Stimulated activated CD4-positive, alpha-beta T cell treated with anti-CD3 and anti-CD28 coated beads, TNF-alpha, amount 100 ng/mL, for 48 hours (primary cell): ENCODE measurements at places on chromosomes 5 and 9.

DNA sequence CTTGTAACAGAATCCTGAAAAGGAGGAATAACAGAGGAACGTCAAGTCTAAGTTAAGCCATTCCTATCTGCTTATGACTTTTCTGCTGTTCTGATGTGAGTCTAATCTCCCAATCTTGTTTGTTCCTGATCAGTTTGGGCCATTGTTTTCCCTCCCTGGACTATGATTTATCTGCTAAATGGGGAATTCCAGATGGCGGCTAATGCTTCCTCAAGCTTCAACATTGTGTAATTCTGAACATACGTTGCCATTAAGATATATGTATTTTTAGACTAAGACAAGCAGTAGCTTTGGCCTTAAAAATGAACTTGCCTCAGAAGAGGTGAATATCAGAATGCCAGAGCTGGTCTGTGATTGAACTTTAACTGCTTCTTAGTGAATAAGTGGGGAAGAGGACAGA is 142.7 kb downstream of the PRKACG start:
- no peak for DNase-seq

GRCh38 chr5:33487236-33487635 is 46.5 kb downstream of the TARS1 start:
- DNase-seq = no peak

DNA sequence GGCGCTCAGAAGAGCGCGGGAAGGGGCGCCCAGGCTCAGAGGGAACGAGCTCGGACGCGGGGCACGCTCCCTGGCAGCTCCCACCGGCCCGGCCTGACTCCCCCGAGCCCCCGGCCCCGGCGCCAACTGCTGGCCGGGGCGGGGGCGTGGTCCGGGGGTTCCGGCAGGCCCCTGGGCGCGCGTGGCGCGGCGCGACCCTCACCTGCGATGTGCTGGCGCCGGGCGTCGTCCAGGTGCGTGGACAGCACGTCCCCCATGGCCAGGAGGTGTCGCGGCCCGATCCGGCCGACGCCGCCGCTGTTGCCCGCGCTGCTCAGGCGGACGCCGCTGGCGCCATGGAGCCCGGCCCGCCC is 43.5 kb upstream of the STXBP1 start:
- no peak for DNase-seq

GRCh38 chr5:77029376-77029885 is 773 bp upstream of the AGGF1 start:
- no peak for DNase-seq

GRCh38 chr9:128494108-128494745 is 10.3 kb upstream of the GLE1 start:
- no peak for DNase-seq

DNA sequence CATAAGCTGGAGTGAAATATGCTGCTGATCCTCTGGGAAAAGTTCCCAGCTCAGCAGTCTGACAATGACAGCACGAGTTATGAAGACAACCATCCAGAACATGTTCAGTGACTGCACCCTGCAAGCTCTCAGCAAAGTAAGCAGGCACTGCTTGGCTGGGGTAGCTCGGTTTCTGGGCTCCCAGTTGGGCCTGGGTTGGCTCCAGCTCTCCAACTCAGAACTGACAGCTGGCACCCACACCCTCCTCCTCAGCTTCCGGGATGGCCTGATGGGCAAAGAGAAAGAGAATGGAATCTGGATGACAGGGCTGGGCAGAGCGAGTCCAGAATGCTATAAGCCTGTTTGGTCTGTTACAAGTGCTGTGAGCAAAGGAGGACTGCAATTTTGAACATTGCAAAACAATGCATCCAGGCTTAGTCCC is 185.0 kb downstream of the CSNK1G3 start:
- DNase-seq = no peak

DNA sequence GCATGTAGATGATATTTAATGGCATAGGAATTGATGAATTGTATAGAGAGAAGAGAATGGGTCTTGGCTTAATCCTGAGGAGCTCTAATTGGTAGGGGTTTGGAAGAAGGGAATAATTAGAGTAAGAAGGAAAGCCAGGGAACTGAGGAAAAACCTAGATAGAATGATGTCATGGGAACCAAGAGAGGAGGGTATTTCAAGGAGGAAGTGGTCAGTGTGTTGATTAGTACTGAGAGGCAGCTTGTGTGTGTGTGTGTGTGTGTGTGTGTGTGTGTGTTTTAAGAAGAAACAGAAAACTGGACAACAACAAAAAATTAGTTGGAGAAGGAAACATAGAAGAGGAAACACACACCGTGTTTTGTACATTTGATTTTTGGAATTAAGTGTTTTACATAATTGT is 42.8 kb downstream of the MAST4 start:
- no peak for DNase-seq

- DNase-seq = no peak
Observed at GRCh38 chr9:110807956-110808598, 139.5 kb downstream of the MUSK start.

GRCh38 chr5:135508496-135509005 is 27.2 kb downstream of the NEUROG1 start:
- DNase-seq = no peak

GRCh38 chr5:54630738-54631359 is 113.3 kb downstream of the SNX18 start:
- no peak for DNase-seq

- peak; percentile 71 for DNase-seq
Observed at GRCh38 chr9:112348257-112349007, 15.0 kb upstream of the PTBP3 start.

GRCh38 chr5:146699664-146700418 is 178.7 kb downstream of the PPP2R2B start:
- no peak for DNase-seq

DNA sequence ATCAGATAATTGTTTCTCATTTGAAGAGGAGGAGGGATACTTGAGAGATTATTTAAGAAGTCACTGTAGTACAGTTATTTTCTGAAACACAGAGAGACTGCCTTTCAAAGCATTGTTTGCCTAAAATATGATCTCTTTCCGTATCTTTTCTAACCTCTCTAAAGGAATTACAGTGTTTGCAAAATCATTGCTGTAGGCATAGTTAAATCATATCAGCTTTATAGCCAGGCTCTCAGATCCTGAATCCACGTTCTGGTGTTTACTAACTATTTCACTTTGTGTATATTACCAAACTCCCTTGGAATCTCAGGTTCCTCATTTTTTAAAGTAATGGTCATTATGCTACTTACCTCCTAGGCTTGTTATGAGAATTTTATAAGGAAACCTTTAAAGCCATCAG is 1151.6 kb upstream of the CDH9 start:
- DNase-seq = no peak

DNA sequence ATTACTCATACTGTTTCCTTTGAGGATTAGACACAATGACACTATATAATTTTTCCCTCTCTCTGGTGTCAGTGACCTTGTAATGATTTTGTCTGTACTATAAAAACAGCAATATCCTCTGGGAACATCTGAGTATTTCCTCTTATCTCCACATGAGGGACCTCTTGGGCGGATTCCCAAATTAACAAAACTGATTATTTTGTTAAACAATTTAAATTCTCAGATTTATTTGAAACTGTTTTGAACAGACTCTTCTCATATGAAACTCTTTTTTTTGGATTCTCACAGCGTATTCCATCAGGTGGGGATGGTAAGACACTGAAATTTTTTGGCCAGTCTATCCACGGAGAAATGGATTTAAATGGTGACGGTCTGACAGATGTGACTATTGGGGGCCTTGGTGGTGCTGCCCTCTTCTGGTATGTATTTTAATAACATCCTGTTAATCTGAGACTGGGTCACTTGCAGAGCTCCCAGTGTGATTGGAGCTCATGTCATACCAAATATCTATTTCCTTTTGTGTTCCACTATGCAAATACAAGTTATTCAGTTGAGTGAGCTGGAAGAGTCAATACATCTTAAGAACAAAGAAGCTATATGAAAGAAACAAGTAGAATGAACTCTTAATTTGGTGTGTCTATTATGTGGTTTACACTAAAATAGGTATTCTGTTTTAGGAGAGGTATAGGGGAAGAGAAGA is 73.8 kb upstream of the ITGA2 start:
- DNase-seq = peak; percentile 25

GRCh38 chr5:111326551-111326950 is 102.4 kb downstream of the CAMK4 start:
- DNase-seq = no peak

GRCh38 chr9:91991721-91992341 is 41.8 kb upstream of the ROR2 start:
- no peak for DNase-seq

- DNase-seq = no peak
Observed at GRCh38 chr9:117926031-117926658, 221.9 kb downstream of the TLR4 start.

- DNase-seq = no peak
Observed at GRCh38 chr5:93579692-93580062, 1.3 kb downstream of the NR2F1-AS1 start.

DNA sequence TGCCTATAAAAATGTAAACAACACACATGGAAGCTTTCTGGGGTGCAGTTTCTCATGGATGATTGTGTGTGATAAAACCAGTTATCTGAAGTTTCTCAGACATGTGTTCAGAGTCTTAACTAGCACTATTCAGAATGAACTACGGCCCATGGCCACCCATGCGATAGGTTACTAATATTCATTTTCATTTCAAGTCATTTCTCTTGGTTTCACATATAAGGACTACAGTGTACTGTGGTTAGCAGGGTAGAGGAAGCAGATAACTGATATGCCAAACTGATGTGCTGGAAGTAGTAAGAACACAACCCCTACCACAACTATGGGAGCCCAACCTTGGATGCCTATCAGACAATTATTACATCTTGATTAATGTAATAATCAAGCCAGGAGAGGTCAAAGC is 372.1 kb downstream of the DTWD2 start:
- DNase-seq = no peak

GRCh38 chr9:13665418-13666066 is 386.1 kb upstream of the MPDZ start:
- no peak for DNase-seq

DNA sequence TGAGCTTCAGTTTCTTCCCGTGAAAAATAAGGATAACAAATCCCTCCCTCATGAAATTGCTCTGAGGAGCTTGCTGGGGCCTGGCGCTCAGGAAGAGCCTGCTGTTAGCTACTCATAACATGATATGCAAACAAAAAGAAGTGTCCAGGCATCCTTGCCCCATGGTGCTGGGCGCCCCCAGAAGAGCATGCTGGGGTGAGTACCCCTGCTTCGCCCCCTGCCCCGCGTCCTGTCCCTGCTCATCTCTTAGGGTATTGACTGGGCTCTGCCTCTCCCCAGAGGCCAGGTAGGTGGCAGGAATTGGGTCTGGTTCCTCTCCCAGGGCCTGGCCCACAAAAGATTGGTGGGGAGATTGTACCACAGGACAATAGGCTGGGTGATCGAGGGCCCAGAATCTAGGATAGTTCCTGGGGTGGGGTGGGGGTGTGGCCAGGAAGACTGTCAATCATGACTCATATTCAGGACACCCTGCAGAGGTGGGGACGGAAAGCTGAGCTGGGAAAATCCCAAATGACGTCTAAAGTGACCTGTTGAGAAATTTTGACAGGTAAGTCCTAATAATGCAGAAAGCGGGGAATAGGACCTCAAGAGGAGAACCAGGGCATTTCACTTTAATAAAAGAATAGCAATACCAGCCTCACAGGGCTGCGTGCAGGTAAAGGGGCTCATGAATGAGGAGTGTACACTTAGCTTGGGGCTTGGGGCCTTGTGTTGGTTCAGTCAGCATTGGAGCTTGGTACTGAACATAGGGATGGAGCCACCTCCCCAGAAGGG is 8.9 kb downstream of the PITX1 start:
- DNase-seq = no peak

- DNase-seq = no peak
Observed at GRCh38 chr5:157059891-157060290, 975 bp upstream of the HAVCR1 start.

DNA sequence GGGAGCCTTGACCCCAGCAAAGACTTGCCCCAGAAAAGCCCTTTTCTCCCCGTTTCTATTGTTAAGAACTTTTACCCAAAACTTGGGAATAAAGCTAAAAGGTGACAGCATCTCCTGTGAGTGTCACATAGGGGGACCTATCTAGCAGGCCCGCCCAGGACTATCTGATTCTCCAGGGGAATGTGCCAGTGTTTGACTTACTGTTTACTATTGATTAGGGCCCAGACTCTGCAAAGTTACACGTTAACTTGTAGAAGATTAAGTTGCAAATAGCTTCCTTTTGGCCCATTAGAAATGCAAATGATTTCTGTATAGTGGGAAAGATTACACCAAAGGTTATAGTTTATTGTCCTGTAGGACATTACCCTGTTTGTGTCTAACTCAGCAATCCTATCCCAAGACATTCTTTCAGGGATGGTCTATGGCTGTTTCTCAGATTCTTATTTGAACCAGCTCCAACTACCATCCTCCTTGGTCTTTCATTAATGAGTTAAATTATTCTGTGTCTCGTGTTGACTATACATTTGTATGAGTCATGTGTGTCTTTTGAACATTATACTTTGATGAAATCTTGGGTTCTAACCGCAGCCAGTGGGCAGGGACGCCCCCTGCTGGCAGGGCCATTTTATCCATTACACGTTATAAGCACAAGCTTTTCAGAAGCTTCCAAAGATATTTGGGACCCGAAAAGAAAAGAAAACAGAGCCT is 60.7 kb downstream of the HRH2 start:
- DNase-seq = peak; percentile 51

GRCh38 chr9:95138474-95138873 is 179.0 kb downstream of the FANCC start:
- DNase-seq = no peak

GRCh38 chr9:132748450-132748849 is 78.2 kb downstream of the GTF3C4 start:
- no peak for DNase-seq

GRCh38 chr5:153905219-153905618 is 133.5 kb downstream of the FAM114A2 start:
- DNase-seq = no peak

- no peak for DNase-seq
Observed at GRCh38 chr9:34371886-34372466, 4.7 kb downstream of the MYORG start.

GRCh38 chr9:135980926-135981630 is 19.9 kb upstream of the UBAC1 start:
- no peak for DNase-seq

GRCh38 chr9:16458696-16459420 is 411.6 kb downstream of the BNC2 start:
- no peak for DNase-seq

GRCh38 chr9:70945301-70945700 is 176.1 kb downstream of the TRPM3 start:
- DNase-seq = no peak

- no peak for DNase-seq
Observed at GRCh38 chr9:123455187-123455586, 99.2 kb downstream of the CRB2 start.

- no peak for DNase-seq
Observed at GRCh38 chr9:33082538-33083326, 6.3 kb upstream of the SMU1 start.
